ENCODE measurements at places on chromosomes 4 and X. TPM values are rescaled to one million over a fixed set of nuclear protein-coding genes. Genes with fewer than 3 reads are reported as not detected.

The SLC16A2 gene
- total RNA-seq, result 0.29 TPM

- DNase-seq, result no peak
Measured at GRCh38 chr4:177147668-177148067, 162.0 kb upstream of the NEIL3 start.

DNA sequence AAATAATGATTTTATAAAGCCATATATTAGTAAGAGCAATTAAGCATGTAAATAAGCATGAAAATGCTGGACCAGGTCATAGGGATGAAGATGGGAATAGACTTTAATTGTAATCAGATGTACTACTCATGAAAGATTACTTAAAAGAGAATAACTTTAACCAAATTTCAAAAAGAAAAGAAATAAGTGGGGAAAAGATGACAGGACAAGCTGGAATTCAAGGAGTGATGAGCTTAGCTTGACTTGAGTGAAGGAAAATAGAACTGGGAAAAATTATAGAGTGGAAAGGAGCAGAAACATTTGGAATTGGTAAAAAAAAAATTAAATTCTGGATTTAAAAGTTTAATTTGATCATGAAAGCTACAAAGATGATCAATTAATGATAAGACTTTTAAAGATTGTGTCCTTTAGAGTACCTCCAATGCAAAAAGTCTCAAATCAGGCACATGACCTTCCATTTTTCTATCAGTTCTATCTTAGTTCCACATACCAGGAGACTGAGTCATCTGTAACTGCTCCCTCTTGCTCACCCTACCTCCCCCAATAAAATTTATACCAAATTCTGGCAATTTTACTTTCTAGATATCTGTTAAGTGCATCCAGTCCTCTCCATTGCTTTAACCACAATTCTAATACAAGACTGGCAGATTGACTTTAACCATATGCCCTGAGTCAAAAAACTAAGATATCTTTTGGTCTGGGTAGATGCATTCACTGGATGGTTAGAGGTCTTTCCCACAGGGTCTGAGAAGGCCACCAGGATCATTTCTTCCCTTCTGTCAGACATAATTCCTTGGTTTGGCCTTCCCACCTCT lies 56.4 kb upstream of the SLIT2 start:
- DNase-seq, result no peak

DNA sequence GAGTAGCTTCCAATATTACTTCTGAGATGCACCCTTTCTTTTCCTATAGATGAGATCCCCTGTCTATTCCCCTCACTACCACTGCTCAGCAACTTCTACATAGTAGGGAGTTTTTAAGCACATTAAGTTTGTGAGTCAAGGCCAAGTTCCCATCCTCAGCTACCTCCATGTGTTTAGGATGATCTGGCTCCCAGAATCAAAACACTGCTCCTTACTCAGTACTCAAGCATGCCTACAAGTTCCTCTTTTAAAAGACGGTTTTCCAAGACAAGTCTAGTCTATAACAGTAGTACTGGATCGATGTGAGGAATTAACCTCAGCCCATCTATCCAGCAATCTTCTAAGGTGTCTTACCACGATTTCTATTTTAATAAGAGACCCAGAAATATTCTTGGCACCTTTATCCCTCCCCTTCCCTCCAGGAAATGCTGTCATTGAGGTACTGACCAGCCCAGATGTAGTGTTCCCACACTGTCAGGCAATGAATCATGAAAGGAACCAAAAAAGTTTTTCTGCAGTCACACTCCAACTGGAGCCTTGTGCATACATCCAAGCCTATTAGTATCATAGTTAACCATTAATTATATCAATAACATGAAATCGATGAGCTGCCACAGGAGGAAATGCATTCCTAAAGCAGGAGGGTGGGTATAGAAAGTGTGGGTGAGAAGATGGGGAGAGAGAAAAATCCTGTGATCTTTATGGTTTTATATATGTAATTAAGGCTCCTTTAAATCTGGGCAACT lies 29.6 kb downstream of the AREG start:
- DNase-seq, result peak; percentile 41

The RTL3 gene
- total RNA-seq, result 0.55 TPM

GRCh38 chr4:85149676-85150075 lies 183.2 kb upstream of the WDFY3 start:
- peak; percentile 47 for DNase-seq

DNA sequence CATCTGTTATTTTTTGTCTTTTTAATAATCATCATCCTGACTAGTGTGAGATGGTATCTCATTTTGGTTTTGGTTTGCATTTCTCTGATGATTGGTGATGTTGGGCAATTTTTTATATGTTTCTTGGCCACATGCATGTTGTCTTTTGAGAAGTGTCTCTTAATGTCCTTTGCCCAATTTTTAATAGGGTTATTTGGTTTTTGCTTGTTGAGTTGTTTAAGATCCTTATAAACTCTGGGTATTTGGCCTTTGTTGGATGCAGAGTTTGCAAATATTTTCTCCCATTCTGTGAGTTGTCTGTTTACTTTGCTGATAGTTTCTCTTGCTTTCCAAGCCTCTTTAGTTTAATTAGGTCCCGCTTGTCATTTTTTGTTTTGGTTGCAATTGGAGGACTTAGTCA lies 152.1 kb upstream of the MED14 start:
- DNase-seq, result no peak

DNA sequence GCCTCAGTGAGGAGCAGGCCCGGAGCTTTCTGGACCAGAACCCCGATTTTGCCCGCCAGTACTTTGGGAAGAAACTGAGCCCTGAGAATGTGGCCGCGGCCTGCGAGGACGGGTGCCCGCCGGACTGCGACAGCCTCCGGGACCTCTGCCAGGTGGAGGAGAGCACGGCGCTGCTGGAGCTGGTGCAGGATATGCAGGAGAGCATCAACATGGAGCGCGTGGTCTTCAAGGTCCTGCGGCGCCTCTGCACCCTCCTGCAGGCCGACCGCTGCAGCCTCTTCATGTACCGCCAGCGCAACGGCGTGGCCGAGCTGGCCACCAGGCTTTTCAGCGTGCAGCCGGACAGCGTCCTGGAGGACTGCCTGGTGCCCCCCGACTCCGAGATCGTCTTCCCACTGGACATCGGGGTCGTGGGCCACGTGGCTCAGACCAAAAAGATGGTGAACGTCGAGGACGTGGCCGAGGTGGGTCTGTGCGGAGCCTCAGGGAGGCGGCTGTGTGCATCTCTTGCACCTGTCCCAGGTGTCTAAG lies 323 bp downstream of the PDE6B start:
- no peak for DNase-seq

- DNase-seq, result no peak
Measured at GRCh38 chr4:15756361-15756861, 21.7 kb upstream of the CD38 start.

The PLAC1 gene
- not detected for total RNA-seq

The HSPA4L gene
- total RNA-seq, result 5.8 TPM

DNA sequence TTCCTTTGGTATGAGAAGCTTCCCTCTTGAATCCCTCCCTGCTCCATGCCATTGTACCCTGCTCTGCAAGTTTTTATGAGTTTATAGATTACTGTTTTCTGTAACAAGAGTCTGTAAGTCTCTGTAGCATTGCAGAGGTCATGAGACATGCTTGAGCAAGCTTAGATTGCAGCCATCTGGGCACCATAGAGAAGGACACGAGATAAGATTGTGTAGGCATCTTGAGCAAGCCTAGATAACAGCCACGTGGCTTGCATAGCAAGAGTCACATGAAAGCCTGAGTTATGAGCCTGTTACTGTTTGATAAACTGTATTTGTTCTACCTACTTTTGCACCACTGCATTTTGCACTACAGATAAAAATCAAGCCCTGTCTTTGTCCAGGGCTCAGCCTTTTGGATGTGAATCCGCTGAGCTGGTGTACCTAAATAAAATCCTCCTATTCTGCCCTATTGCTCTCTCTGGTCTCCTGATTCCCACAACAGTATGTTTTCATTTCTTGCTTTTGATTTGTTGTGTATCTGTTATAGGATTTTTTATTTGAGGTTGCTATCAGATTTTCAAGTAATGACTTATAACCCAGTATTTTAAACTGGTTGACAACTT lies 127.4 kb upstream of the ANKRD50 start:
- no peak for DNase-seq

- DNase-seq, result no peak
Measured at GRCh38 chr4:169345316-169345721, 74.6 kb upstream of the SH3RF1 start.

The MXRA5 gene
- 9.3 TPM for total RNA-seq

- no peak for DNase-seq
Measured at GRCh38 chr4:127849505-127850234, 31.0 kb upstream of the PLK4 start.

DNA sequence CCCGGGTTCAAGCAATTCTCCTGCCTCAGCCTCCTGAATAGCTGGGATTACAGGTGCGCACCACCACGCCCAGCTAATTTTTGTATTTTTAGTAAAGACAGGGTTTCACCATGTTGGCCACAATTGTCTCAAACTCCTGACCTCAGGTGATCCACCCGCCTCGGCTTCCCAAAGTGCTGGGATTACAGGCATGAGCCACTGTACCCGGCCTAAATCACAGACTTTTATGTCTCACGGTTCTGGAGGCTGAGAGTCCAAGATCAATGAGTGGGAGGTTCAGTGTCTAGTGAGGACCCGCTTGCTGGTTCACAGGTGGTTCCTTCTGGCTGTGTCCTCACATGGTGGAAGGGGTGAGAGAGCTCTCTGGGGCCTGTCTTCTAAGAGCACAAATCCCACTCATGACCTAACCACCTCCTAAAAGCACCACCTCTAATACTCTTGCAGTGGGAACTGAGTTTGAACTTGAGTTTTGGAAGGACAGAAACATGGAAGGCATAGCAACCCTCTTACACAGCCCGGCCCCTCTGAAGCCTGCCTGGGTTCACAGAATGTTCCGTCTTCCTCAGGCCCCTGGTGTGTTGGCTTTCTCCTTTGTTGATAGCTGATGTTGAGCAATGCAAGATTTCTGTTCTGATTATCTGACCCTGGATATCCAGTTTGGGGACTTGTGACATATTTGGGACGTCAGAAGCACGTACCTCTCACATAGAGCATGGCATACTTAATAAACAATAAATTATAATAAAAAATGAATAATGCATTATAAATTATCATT lies 1.9 kb upstream of the AKAP17A start:
- DNase-seq, result no peak

Data from stomach (tissue), 19 donors.